A549 (cell line): ENCODE measurements at places on chromosomes 7 and 10.

DNA sequence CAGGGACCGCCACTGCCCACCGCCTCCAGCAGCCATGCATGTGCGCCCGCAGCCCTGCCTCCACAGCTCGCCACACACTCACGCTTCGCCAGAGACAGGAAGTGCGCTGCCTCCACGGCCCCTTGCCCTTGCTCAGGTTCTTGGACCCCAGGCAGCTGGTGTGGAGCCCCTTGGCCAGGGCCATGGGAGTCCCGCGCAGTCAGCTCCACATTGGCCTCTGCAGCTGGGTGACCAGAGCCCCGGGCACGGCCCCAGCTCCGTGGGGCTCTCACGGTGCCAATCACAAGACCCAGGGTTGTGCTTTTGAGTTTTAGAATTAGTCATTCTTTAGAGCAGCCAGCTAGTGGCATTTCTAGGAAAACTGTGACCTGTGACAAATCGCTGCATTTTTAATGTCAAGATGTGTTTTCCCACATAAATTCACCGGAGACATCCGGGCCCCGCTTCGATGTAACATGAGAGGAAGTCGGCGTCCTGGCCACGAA lies 4.3 kb upstream of the UTF1 start:
- DNase-seq = no peak

- no peak for DNase-seq
Measured at GRCh38 chr10:63240807-63241206, 107.7 kb downstream of the NRBF2 start.

DNA sequence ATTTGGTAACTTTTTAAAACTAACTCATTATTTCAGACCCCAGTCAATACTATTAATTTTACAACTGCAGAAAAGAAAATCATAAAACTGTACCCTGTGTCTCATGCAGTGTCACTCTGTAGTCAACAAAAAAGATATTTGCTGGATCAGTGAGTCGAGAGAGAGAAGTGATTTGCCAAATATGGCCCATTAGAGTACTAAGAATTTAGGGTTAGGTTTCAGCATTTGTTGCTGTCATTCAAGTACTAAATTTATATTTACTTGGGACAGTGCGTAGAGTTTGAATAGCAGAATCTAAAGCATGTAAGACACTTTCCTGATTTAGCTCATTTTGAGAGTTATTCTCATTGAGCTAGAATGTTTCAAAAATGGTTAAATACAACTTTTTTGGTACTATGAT lies 38.9 kb downstream of the CACNA2D1 start:
- DNase-seq = no peak

DNA sequence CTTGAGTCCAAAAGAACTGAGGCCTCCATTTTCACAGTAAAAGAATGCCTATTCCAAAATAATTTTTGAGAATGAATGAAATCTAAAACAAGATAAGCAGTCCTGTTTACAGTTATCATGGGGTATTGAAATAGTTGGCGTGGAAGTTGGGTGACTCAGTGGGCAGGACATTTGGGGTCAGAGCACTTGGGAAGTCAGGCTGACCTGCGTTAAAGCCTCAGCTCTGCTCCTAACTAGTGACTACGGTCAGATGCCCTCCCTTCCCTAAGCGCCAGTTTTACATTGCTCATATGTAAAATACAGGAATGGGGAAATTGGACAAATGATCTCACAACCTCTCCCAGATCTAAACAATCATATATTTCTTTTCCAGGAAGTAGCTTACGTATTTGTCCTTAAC lies 2.3 kb upstream of the PAPSS2 start:
- DNase-seq = no peak
